ENCODE measurements at places on chromosomes 4 and X. TPM values are rescaled to one million over a fixed set of nuclear protein-coding genes. Genes with fewer than 3 reads are reported as not detected.

DMRTC1B gene
- total RNA-seq = not detected

F8A1 gene
- total RNA-seq = 8.1 TPM

NEK1 gene
- 14.7 TPM for total RNA-seq

STARD8 gene
- 14.0 TPM for total RNA-seq

MYOZ2 gene
- 0.49 TPM for total RNA-seq

DNA sequence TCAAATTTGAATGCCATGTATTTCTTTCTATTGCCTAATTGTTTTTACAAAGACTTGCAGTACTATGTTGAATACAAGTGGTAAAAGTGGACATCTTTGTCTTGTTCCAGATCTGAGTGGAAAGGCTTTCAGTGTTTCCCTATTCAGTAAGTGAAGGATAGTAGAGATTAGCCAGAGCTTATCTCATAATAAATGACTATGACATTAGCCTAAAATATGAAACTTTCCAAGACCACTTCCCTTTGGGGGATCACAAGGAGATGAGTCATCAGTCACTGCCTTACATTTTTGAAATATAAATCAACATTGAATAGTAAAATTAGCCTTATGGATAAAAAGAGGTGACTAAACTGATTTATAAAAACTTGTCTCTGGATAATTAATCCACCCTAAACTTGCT, 554.1 kb upstream of the MAGEB2 start:
- H3K4me3 ChIP-seq = no peak overlapping the region
- no peak overlapping the region for H3K27ac ChIP-seq
- no peak for DNase-seq
- no peaks in the 10 kb centered on the region for H3K27me3 ChIP-seq
- no peaks in the 10 kb centered on the region for H3K4me1 ChIP-seq
- no peaks in the 10 kb centered on the region for H3K36me3 ChIP-seq

- H3K27ac ChIP-seq = no peak overlapping the region
- no peaks in the 10 kb centered on the region for H3K27me3 ChIP-seq
- no peaks in the 10 kb centered on the region for H3K36me3 ChIP-seq
- H3K4me1 ChIP-seq = no peaks in the 10 kb centered on the region
- H3K4me3 ChIP-seq = no peak overlapping the region
Measured at GRCh38 chr4:89152972-89153371, 41.6 kb downstream of the TIGD2 start.

DNA sequence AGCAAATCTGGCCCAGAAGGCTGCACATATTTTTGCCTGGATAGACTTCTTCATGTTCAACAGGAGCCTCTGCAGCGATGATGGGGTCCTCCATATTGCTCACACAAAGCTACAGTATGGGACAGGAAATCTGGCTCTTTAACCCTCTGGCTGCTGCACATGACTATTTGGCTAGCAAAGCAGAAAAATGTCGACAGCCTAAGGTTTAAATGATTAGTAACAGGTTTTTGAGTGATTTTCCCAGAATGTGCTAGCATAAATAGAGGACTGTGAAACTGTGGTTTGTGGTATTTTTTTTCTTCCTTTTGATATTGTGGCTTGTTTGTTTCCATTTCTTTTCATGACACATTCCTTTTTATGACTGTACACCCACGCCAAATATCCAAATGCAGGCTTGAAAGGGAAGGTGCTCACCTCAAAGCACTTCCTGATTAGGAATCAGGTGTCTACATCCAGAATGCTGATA, 120.2 kb upstream of the GK2 start:
- no peak overlapping the region for H3K4me3 ChIP-seq
- H3K36me3 ChIP-seq = no peaks in the 10 kb centered on the region
- no peak for DNase-seq
- no peaks in the 10 kb centered on the region for H3K4me1 ChIP-seq

GRCh38 chr4:2842687-2843262, 869 bp upstream of the ADD1 start:
- no peak for DNase-seq
- H3K4me1 ChIP-seq = peaks cover 51% of the 10 kb centered on the region
- no peaks in the 10 kb centered on the region for H3K27me3 ChIP-seq
- peak overlapping the region; percentile 96 for H3K27ac ChIP-seq

DNA sequence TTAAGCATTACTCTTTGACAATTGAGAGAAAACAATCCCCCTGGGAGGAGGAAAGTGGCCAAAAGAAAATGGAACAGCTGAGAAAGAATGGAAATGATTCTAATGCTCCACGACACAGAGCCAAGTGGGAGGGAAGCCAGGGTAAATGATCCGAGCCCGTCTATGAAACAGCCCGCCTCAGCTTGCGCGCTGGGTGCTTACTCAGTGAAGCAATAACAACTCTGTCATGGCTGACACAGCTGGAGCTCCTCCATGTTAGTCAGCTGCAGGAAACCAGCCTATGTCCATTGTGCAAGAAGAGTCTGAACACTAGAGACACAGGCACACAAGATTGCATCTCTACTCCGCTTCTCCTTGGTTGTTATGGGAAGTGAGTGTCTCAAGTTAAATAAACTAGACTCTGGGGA, 19.3 kb downstream of the NOA1 start:
- no peaks in the 10 kb centered on the region for H3K27me3 ChIP-seq
- peaks cover 6% of the 10 kb centered on the region for H3K36me3 ChIP-seq
- H3K4me3 ChIP-seq = peak overlapping the region; percentile 18

- no peak for DNase-seq
- H3K4me1 ChIP-seq = no peaks in the 10 kb centered on the region
- no peak overlapping the region for H3K27ac ChIP-seq
- H3K36me3 ChIP-seq = no peaks in the 10 kb centered on the region
Measured at GRCh38 chr4:182575225-182575624, 332.0 kb downstream of the TENM3 start.

GRCh38 chr4:147824316-147824715, 92.4 kb downstream of the ARHGAP10 start:
- H3K36me3 ChIP-seq = no peaks in the 10 kb centered on the region
- no peak for DNase-seq
- H3K4me1 ChIP-seq = peaks cover 68% of the 10 kb centered on the region
- no peaks in the 10 kb centered on the region for H3K27me3 ChIP-seq
- H3K27ac ChIP-seq = no peak overlapping the region

GRCh38 chrX:131630534-131630933, 86.7 kb downstream of the OR13H1 start:
- DNase-seq = no peak
- H3K4me1 ChIP-seq = no peaks in the 10 kb centered on the region
- no peak overlapping the region for H3K27ac ChIP-seq
- H3K36me3 ChIP-seq = no peaks in the 10 kb centered on the region

DNA sequence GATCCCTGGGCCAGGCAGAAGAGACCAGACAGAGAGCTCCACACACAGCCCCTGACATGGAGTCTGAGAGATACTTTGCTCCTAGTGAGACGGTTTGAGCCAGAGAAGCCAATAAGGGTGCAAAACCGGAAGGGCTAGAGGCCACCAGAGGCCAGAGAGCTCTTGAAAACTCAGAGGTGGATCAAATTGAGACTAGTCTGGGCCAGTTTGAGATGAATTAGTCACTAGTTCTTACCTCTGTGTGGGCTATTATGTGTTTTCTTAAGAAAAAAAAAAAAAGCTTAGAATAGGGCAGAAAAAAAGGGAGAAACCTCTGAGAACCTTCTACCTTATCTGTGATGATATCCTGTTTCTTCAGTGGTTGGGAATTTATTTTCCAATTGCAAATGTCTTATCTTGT, 110.4 kb upstream of the EDNRA start:
- DNase-seq = no peak
- H3K4me3 ChIP-seq = no peak overlapping the region
- H3K27me3 ChIP-seq = no peaks in the 10 kb centered on the region
- H3K36me3 ChIP-seq = no peaks in the 10 kb centered on the region

DNA sequence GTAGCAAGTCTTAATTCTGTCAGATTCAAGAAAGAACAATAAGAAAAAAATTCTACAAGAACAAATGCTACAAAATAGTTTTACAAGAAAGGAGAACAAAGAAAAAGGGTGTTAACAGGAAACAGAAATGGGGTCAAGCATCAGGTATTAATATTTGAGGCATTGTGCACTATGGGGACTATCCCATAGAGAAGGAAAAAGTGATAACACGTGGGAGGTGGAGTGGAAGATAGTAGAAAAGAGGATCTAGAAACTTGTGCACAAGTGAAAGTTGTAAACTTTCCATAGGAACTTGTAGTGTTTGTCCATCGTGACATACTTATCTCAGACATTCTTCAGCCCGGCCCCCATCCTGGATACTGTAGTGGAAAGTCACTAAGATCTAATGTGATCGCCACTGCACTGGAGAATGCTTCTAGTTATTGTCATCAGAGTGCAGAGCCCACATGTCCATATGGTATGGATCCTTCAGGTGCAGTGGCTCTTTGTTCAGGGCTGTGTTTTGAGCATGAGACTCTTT, 15.4 kb upstream of the NFXL1 start:
- peaks cover 6% of the 10 kb centered on the region for H3K4me1 ChIP-seq
- no peak for DNase-seq
- H3K4me3 ChIP-seq = no peak overlapping the region
- H3K36me3 ChIP-seq = no peaks in the 10 kb centered on the region
- no peaks in the 10 kb centered on the region for H3K27me3 ChIP-seq

DNA sequence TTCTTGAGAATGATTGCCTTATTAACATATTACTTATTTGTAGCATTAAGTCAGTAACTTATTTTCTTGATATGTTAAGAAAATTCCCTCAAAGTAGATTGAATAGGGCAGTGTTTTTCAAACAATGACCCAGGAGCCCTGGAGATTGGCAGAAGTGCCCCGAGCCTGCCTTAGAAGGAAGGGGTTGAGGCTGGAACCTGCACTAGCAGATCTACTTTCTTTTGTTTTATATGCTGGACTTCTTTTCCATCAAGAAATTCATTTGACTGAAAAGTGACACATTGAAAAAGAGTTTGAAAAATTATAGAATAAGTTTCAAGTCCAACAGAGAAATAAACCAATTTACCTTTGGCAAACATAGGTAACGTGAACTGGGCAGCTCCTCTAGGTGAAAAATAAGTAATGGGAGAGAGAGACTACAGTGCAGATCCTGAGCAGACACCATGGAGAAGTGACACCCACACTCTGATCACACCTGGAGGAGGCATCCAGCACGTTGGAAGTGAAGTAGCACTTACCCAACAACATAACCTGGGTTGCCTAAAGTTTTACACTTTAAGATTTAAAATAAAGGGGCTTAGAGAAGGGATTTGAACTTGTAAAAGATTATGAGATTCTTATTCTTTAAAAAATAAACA, 18.6 kb downstream of the ARSJ start:
- no peak overlapping the region for H3K4me3 ChIP-seq
- H3K4me1 ChIP-seq = peaks cover 16% of the 10 kb centered on the region
- no peak for DNase-seq
